Hematopoietic multipotent progenitor cell treated with erythropoietin and hydrocortisone succinate and interleukin-3 and kit ligand, for 6 days (in vitro differentiated cells): ENCODE measurements at places on chromosomes 3 and 15.
A peak's percentile ranks its signal among the peaks of the same experiment; 100 is the strongest.

GRCh38 chr15:81373775-81374395, at the start of gene TMC3:
TSS of gene TMC3 (minus strand) at chr15:81374213. CDS start at chr15:81374077, 136 bp downstream.
- no peak for DNase-seq

DNA sequence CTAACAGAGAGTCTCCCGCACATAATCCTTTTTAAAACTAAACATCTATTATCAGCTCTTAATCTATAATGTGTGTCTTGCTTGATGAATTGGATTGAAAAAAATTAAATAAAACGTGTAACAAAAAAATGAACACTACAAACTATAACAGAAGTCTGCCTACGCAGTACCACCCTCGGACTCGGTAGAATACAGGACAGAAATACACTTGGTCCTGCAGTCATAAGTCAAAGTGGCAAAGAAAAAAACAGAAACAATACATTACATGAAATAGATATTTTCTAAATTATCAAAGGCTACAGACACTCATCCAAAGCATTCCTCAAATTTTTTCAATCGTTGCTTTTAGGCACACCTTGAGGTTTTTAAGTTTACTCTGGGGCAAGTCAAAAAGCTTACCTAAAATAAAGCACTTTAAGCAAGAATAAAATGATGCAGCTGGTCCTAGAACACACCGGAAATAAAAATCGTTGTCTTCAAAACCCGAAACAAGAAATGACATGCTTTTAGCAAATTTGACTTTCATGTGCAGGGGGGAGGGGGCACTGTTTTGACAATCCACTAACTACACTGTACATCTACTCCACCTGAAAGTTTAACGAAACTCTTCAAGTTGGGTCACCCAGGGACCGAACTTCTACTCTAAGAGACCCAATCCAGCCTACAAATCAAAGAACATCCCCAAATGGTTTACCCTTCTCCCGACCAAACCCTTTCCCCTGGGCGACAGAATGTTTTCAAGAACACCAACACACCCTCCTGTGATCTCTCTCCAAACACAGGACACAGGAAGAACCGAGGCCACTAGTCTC, 1.3 kb downstream of the ADAM10 start:
- DNase-seq: peak; percentile 73

DNA sequence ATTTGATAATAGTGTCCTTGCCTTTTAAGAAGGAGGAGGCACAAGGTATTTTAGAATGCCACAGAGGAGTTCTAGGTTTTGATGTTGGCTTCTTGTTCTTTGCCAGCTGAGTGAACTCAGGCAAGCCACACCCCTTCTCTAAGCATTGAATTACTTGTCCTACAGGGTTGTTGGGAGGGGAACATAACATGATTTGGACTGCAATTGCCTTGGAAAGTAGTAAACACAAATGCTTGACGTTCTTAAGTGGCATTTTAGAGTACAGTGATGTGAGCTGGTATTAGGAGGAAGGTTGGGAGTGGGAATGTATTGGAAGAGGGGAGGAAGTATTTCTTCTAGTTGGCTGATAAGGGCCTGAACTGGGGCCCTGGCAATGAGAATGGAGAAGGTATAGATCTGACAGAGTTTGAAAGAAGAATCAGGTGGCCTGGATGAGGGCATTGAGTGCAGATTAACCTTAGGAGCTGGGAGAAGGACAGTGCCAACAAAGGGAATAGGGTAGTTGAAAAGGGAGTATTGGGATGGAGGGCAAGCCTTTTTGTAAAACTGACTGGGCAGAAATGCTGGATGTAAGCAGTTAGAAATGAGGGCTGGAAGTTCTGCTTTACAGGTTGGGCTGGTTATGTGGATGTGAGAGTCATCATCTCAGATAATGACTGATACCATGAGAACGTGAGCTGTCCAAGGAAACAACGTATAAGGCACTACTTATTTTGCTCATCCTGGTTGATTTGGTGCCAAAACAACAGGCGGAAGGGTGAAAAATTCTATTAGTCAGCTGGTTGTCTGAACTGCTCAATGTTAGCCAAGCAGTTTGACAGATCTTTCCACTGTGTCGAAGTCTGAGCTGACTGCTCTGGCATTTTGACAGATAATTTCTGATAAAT, 16.7 kb downstream of the KAT2B start:
- peak; percentile 48 for DNase-seq

DNA sequence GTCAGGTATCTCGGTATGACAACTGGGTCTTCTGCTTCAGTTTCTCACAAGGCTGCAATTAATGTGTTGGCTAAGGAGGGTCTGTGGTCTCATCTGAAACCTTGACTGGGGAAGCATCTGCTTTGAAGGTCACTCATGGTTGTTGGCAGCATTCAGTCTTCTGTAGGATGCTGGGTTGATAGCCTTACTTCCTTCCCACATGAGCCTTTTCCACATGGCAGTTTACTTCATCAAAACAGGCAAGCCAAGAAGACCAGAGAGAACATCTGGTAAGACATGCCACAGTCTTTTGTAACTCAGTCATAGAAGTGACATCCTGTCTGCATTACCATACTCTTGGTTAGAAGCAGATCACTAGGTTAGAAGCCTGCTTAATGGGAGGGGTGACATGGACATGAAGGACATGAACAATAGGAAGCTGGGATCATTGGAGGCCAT, 49.5 kb downstream of the CMC1 start:
- DNase-seq: no peak

GRCh38 chr15:70518201-70519003, 245.0 kb downstream of the UACA start:
- no peak for DNase-seq

GRCh38 chr3:180290300-180290699, 253.6 kb upstream of the PEX5L start:
- no peak for DNase-seq

- no peak for DNase-seq
Observed at GRCh38 chr15:98350276-98350675, 298.1 kb upstream of the IGF1R start.

DNA sequence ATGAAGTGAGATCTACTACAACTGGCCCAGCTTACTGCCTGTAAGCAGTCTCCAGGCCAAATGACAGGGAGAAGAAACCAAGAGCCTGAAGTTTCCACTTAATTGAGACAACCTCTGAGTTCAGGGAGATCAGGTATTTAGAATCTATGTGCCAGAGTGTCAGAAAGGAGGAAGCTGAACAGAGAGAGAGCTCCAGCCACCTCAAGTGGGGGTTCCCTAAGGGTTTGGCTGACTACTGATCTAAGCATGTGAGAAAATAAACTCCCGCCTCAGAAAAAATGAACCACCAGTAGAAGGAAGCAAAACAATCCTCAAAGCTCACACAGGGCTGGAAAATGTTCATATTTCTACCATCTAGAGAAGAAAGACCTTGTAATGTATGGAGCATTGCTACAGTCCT, 25.0 kb downstream of the ADAM10 start:
- DNase-seq: peak; percentile 59

GRCh38 chr3:153221748-153222162, 59.7 kb downstream of the RAP2B start:
- DNase-seq: peak; percentile 94

DNA sequence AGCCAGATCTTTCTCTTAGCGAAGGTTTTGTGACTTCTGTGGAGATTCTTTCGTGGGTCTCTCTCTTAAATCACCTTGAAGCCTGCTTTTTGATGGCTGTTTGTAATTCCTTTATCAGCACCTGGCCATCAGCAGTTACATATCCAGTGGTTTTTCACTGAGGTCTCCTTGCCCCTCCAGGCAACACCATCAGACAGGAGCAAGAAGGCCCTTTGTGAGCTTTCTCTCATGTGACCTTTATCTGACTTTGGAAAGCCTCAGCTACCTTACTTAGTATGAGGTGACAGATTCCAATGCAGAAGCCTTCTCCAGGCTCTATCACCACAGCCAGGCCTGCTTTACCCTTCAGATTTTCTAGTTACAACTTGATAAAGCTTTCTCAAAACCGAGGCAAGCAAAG, 30.0 kb upstream of the P3H2 start:
- no peak for DNase-seq

DNA sequence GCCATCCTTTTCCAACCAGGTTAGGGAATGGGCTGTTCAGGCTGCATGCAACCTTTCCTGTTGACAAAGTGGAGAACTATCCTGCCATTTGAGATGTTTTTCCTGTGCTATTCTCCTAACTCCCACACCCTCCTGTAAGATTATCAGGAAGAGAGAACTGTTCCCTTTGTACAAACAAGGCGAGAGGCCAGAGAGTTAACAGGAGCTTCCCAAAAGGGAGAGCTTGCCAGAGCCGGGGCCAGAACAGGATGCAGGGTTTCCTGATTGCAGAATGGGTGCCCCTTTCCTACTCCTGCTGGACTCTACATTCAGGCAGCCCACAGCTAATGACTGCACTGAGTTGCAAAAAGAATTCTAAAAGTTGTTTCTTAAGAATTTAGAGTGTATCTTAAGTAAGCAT, 17.1 kb downstream of the PML start:
- DNase-seq: no peak

GRCh38 chr3:30951826-30952225, 57.4 kb upstream of the GADL1 start:
- no peak for DNase-seq

DNA sequence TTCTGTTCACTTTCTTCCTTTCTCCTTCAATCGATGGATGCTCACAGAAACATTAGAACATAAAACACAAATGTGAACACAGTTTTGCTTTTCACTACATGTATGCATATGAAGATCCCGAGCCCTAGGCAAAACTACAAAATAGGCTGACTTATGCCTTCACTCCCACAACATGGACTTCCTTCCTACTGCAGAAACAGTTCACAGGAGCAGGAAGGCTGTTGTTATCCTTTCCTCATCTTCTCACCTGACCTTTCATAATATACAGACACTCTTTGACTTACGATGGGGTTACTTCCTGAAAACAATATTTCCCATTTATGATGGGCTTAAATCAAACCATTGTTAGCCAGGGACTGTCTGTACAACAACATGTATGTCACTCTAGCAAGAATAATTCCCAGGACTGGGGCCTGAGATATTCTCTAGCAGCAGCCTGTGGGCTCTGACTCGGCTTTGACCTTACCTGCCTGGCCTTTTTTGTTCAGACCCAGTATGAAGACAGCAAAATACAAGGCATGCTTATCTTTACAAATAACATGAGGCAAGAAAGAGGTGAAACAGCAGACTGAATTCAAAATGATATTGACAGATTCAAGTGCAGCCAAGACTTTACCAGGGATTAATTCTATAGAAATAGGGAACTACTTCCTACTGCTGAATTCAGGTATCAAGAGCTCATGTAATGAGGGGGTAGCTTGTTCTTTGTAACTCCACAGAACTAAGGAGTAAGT, 51.8 kb upstream of the PLXND1 start:
- DNase-seq: peak; percentile 18

- DNase-seq: no peak
Observed at GRCh38 chr3:141372656-141373055, 4.4 kb downstream of the ZBTB38 start.

DNA sequence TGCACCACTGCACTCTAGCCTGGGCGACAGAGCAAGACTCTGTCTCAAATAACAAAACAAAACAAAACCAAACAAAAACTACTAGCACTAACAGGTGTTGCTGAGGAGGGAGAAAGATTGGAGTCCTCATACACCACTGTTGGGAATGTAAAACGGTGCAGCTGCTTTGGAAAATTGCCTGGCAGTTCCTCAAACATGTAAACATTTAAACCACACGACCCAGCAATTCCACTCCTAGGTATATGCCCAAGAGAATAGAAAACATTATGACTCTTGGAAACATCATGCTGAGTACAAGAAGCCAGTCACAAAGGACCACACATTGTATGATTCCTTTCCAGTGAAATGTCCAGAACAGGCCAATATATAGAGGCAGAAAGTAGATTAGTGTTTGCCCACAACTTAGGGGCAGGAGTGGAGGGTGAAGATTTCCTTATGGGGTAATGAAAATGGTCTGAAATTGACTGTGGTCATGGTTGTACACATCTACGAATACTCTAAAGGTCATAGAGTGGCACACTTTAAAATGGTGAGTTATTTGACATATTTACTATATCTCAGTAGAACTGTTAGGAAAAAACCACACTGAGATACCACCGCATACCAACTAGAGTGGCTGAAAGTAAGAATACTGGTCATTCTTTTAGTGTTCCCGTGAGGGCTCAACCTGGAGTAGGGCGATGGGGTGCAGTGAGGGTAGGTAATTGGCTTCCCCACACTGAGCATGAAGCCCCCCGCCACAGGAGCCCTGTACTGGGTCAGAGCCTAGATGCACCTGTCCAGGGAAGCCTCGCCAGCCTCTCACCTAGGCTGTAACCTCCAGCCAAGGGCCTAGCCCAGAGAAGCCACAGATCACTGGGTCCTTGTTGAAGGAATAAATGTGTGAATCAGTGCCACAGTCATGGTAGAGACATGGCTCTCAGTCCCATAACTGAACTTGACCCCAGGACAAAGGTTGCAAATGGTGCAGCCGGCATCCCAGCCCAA, 131.1 kb downstream of the NUP210 start:
- DNase-seq: no peak

DNA sequence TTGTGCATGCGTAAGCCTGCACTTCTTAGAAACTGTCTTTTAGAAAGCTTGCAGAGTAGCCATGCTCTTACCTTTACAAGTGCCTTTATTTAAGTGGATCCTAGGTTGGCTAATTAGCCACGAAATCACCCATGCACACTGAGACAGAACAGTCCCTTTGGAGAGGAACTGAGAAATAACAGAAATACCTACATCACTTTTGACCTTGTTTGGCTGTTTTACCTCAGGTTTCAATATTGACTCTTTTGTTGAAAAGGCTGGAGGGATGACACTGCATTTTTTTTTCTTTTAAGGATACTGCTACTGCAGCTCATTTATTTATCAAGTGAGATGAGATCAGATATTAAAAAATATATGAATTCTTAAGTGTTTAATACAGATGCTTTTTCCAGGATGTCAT, 155.6 kb upstream of the GOLIM4 start:
- DNase-seq: no peak

- no peak for DNase-seq
Observed at GRCh38 chr3:52451237-52452083, 2.4 kb downstream of the TNNC1 start.

DNA sequence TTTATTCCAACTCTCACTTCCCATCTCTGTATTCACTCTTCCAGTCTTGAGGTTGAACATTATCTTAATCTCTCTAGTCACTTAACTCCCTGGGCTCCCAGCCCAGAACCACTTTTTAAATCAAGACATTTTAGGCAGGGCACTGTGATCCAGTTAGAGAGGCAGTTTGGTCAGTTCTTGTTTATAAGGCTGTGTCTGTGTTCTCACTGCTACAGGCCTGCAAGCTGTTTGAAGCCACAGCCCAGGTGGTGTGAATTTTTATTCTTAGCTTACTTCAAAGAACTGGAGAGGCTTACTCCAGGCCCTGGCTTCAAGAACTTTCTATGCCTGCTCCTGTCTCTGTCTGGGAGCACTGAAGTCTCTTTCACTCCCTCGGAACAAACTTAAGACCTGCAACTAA, 906.1 kb downstream of the CADM2 start:
- DNase-seq: no peak

DNA sequence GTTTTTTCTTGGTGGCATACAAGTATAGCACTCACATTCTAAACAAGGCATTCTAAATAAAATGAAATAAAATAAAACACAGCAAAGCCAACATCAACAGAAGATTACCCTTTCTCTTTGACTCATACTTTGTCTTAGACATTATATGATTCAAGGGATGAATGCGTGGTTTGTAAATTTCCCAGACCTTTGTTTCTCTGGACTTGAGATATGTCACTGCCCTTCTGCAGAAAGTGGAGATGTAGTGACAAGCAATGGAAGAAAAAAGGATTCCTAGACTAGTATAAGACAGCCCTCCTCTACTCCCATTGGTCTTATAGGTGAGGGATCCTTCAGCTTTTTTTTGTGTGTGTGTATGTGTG, 22.4 kb downstream of the NANOGP8 start:
- DNase-seq: no peak

GRCh38 chr3:45785605-45786150, 10.7 kb downstream of the SLC6A20 start:
- no peak for DNase-seq
